ENCODE measurements at places on chromosomes 7 and 10.
A peak's percentile ranks its signal among the peaks of the same experiment; 100 is the strongest.

DNA sequence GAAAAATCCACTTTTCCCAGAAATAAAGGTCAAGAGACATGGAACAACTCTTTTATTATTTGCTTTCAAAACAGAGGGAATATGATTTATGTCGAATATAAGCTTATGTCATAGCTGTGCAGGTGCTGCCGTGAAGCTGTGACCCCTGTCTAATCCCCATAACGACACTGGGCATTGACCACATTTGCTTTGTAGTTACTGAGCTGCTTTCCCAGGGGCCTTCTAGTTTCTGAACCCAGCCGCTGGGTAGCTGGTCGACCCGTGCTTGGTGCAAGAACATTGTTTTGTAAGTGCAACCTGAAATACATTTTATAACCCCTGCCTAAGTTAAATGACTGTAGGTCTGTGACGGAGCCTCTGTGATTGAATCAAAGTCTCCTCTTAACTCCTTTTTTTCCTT is 144.9 kb upstream of the HDAC9 start:
- DNase-seq: no peak

DNA sequence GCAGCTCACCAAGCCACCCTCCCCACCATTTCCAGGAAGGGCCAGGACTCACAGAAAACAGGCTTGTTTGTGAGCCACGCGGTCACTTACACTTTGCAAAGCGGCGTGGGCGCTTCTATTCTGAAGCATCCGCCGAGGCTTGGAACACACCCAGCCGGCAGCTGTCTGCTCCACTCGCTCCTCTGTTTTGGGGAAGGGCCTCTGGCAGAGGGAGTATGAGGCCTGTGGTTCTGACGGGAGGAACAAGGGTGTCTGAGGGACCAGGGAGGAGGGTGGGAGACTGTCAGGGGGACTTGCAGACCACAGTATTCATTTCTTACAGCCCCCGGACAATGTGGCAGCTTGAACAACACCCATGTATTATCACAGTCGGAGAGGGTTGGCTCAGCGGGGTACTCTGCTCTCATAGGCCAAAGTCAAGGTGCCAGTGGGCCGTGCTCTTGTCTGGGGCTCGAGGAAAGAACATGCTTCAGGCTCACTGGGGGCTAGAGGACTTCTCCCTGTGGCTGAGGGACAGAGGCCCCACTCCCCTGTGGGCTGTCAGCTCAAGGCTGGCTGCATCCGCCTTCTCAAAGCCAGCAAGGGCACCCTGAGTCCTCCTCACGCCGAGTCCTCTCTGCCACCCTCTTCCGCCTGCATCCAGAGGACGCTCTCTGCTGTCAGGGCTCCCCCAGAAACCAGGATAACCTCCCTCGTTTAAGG is 60.4 kb upstream of the FAM20C start:
- no peak for DNase-seq

DNA sequence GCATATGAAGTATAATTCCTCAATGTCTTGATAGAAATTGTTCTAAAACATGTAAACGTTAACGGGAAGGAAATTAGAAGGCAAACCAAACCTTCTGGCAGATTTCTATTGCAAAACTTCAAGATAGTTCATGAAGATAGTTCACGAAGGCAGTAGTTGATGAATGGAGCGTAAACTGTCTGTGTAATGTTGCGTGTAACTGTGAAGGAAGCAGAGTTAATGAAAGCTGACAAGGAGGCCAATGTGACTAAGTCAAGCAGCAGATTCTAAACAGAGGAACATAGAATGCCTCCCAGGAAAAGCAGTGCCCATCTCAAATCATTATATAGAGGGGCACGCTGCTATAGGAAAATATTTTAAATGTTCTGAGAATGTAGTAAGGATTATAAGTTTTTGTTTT is 659.7 kb upstream of the IGFBP3 start:
- DNase-seq: no peak

- DNase-seq: peak; percentile 82
These were observed 9.4 kb downstream of the MPP7 start for GRCh38 chr10:28293236-28294168.

DNA sequence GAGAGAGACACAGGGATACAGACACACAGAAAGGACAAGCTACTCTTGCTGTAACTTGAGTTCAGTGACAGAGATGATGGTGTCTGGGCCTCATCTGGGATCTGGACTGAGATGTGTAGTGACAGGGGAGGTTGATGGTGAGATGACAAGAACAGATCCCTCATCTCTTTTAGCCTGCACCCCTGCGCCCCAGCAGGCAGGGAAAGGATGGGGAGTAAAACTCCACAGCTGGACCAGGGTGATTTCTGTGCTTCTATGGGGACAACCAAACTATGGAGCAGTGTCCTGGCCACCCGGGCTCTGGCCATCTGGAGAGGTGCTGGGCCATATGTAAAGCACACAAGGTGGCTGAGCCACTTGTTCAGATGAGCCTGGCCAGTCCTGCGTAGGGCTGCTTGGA is 4.5 kb upstream of the LRRC18 start:
- no peak for DNase-seq

DNA sequence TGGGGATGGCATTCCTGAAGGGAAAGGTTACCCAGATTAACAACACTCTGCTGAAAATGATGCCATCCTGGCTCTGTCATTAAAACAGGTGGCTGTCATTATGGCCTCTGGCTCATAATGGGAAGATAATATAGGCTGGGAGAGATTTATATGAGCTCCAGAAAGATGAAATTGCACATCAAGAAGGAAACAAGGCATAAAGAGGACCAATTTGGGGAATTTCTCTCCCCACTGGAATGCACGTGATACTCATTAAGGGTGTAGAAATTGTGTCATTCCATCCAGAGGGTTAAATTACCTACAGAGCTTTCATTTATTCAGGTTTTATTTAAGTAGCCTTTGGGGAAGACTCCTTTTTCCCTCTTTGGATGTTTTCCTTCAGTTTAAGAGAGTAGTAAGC is 71.6 kb upstream of the CELF2 start:
- no peak for DNase-seq

- no peak for DNase-seq
These were observed 317.1 kb upstream of the NPVF start for GRCh38 chr7:25545124-25546008.

DNA sequence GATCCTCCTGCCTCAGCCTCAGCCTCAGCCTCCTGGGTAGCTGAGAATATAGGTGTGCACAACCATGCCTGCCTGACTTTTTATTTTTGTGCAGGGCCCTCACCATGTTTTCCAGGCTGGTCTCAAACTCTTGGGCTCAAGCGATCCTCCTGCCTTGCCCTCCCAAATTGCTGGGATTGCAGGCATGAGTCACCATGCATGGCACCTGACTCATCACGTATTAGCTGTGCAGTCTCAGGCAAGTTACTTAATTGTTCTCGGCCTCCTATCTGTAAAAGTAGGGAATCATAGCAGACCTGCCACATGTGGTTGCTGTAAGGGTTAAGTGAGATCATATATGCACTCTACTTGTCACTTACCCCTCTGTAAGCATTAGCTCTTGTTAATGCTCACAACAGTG is 117.2 kb downstream of the ANLN start:
- no peak for DNase-seq

DNA sequence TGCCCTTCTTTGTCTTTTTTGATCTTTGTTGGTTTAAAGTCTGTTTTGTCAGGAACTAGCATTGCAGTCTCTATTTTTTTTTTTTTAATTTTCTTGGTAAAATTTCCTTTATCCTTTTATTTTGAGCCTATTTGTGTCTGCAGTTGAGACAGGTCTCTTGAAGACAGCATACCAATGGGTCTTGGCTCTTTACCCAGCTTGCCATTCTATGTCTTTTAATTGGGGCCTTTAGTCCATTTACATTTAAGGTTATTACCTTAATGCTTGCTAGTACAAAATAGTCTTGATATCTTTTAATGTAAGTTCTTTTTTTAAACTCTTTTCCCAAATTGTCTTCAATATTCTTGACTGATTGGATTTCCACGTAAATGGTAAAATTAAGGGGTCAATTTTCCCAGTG is 398.3 kb upstream of the CHRM2 start:
- DNase-seq: no peak

GRCh38 chr10:118832241-118832651 is 77.5 kb upstream of the CACUL1 start:
- peak; percentile 35 for DNase-seq

- DNase-seq: no peak
These were observed 112.4 kb downstream of the ELMO1 start for GRCh38 chr7:37336259-37336658.

- DNase-seq: no peak
These were observed 42.3 kb upstream of the UBE3C start for GRCh38 chr7:157096286-157097055.

- no peak for DNase-seq
These were observed 66.5 kb upstream of the EEPD1 start for GRCh38 chr7:36086571-36086970.
